ENCODE measurements at places on chromosomes 6 and 20.

DNA sequence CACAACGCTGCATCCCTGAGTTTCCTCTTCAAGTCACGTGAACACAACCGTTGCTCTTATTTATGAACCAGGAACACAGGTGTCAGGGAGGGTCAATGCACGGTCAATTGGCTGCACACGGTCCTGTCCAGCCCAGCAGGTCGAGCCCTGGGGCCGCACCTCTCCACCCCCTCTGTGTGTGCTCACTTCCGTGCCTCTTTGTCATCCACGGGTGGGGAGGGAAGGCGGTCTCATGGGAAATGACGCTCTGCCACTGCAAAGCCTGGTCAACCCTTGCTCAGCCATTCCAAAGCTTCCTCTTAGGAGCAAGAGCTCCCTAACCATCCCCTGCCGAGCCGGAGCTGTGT, 38.7 kb downstream of the DACT2 start:
- DNase-seq = no peak

DNA sequence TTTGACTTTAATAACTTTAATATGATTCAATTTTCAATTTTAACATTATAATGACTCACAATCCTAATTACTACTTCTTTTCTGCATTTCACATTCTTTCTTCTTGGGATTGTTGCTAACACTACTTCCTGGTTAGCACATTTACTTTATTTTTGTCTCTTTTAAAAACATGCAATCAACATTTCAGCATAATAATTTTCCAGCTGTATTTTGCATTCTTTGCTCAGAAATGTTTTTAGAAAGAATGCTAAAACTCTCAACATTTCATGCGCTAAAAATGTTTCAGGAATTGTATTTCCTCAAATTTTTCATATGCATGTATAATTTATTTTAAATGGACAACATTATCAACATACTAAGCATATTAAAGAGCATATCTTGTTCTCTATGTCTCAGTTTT, 1302.1 kb upstream of the GJE1 start:
- DNase-seq = no peak

- no peak for DNase-seq
Measured at GRCh38 chr6:105041880-105042279, 85.0 kb downstream of the LIN28B start.

- DNase-seq = no peak
Measured at GRCh38 chr6:166006900-166007301, 160.8 kb downstream of the TBXT start.

- no peak for DNase-seq
Measured at GRCh38 chr20:57350081-57350710, 859 bp upstream of the RAE1 start.

- DNase-seq = no peak
Measured at GRCh38 chr6:44185953-44186634, 27.5 kb downstream of the CAPN11 start.

- DNase-seq = no peak
Measured at GRCh38 chr6:149332602-149333265, 15.2 kb downstream of the TAB2 start.

GRCh38 chr6:12801141-12801540, 84.6 kb downstream of the PHACTR1 start:
- DNase-seq = no peak

DNA sequence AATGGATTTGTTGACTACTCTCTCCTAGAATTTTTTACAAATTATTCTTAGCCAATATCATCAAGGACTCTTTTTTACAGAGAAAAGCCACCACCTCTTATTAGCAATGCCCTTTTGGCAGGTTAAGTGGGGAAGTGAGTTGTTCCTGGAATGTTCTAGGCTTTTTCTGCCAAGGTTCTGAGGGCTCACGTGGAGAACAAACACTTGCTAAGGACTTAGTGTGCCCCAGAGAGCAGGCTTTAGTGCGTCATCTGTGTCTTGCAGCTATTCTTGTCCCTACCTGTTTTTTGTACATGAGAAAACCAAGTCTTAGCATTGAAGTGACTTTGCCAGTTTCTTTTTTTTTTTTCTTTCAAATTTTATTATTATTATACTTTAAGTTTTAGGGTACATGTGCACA, 33.5 kb downstream of the CFAP61 start:
- DNase-seq = no peak

- DNase-seq = no peak
Measured at GRCh38 chr6:84379142-84379541, 151.7 kb upstream of the CEP162 start.

DNA sequence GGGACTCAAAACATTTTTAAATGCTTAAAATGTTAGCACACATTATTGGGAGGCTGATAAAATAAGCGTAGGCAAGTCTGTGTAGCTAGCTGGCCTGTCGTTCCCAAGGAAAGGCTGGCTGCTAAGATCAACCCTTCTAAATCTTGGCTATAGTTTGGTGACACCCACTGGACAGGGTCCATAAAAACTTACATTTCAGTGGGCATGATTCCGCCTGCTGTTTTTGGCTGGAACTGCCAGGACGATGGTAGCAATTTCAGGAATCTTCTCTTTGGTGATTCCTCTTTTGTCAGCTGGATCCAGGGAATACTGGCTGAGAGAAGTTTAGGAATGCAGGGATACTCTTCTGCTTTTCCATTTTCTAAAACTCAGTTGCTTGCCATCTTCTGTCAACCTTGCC, 162.2 kb downstream of the NKAIN2 start:
- DNase-seq = no peak

- DNase-seq = no peak
Measured at GRCh38 chr6:3414327-3415081, 42.3 kb downstream of the SLC22A23 start.

GRCh38 chr6:34146021-34146782, at the start of gene GRM4:
GRM4 (minus strand) TSS chr6:34146087; CDS start chr6:34133496, 12,591 bp downstream.
- no peak for DNase-seq

DNA sequence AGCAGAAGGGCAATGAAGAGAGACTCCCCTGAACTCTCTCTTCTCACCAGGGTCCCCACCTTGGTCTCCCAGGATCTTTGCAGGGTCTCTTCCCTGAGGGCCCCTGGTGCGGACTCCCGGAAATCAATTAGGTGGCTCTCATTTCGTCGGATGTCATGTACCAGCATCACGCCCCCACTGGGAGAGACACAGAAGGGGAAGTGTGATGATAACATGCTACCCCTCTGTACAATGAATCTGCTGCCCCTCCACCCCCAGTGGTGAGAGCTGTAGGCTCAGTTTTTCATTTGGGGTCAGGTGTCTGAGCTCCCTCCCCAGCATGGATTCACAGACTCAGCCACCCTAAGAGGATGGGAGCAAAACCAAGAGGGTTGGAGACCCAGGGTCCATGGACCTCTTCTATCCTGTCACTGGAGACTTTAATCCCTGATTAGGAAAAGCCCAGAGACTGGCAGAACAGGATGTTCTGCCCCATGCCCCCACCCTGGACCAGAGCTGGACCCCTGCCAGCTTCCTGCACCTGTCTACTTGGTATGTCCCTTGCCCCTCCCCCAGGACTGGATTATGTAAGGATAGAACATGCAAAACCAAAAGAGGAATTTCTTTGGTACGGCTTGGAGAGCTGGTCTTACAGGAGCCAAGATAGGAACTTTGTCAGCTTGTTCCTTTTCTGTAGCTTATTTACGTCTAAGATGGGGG, 11.1 kb downstream of the GGT7 start:
- DNase-seq = no peak

DNA sequence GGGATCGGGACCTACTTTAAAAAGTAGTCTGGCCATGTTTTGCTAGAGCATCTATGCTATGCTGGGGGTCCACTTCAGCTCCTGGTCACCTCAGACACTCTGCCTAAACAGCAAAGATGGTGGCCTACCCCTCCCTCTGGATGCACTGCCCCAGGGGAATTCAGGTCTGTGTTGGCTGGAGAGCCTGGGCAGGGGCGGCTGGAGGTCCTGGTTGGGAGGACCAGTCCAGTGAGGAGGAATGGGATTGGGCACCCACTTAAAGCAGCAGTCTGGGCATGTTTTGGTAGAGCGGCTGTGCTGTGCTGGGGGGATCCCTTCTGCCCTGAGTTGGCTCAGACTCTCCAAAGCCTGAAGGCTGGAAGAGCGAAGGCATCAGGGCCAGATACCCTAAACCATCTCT, 23.2 kb upstream of the TCF21 start:
- DNase-seq = no peak

- no peak for DNase-seq
Measured at GRCh38 chr20:15889514-15890256, 683.6 kb downstream of the KIF16B start.

DNA sequence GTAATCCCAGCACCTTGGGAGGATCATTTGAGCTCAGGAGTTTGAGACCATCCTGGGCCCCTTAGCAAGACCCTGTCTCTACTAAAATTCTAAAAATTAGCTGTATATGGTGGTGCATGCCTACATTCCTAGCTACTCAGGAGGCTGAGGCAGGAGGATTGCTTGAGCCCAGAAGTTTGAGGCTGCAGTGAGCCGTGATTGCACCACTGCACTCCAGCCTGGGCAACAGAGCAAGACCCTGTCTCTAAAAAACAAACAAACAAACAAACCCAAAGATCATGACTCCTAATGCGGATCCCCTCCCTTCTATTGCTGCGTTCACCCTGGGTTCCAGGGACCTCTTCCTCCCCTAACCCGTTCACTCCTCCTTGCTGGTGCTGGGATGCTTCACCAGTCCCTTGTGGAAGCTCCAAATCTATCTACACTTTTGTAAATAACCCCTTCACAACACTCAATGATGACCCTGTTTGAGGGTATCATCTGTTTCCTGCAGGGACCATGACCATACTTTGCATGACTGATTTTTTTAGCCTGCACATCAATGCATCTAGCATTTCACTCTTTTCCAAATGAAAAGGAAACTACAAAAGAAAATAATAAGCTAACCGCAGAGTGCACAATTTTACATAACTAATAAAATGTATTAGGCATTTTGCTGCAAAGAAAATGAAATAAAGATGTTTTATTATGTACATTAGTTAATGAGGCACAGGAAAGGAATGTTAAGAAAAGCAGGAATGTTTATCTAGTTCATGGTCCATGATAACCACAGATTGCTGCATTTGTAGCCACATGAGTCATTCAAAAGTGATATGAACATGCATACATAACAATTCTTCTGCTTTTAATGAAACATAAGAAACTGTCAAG, 30.5 kb upstream of the IPCEF1 start:
- DNase-seq = no peak

DNA sequence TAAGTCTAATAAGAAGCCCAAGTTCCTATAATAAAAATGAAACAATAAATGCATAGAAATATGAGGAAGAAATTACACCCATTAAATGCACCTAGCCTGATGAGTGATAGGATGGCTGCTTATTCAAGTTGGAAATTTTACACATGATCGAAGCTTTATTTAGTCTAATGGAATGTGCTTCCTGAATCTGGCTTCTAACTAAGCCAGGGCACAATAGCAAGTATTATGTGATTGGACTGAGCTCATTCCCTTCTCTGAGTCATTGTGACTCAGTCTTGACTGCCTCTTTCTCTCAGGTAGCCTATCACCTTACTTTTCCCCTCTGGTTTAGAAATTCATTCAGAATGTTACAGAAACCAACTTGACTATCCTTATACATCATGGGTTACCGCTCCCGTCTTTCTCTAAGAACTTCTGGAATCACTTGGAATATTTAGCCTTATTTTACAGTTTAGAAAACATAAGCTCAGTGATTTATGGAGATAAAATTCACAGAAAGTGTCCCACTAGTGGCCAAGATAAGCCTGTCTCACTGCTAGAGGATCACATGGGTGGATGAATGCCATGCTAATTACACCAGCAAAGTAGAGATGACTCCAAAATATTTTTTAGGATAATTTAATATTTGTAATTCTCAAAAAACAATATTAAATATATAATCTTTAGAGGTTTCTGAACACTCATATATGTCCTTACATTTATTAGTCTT, 505.3 kb upstream of the JAG1 start:
- DNase-seq = no peak

- DNase-seq = no peak
Measured at GRCh38 chr20:45032781-45033180, 66.5 kb downstream of the STK4 start.

GRCh38 chr6:165098165-165098564, 211.2 kb downstream of the C6orf118 start:
- no peak for DNase-seq

GRCh38 chr6:158471339-158471738, 88.6 kb upstream of the TMEM181 start:
- DNase-seq = no peak

DNA sequence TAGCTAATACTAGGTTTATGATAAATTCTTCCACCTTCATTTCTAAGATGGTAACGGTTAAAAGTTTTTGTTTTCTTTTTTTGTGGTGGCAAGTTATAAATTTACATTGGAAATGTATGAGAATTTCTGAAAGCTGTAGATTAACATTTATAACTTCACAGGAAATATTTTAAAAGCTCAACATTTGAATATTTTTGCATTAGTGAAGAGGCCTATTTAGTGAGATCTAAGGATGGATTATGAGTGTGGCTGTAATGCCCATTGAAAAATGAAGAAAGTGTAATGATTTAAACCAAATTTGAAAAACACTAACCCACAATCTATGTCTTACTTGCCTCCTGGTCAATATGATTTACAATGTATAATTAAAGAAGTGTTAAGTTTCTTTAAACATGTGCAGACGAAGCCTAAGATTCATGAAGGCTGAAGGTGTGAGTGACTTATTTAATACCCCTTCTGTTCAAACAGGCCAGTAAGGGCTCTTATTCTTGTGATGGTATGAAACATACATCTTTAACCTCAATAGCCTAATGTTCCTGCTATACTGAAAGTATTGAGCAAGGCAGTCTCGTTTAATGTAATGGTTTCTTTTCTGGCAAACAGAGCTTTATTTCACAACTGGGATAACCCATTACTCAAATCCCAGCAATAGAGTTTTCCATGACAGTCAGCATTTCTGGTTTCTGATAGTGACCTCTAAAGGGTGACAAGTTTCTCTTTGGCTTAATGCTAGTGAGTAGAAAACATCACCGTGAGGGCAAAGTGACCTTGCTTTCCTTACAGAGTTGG, 13.2 kb downstream of the HDGFL1 start:
- DNase-seq = no peak

- no peak for DNase-seq
Measured at GRCh38 chr6:37168163-37168758, 1.7 kb upstream of the PIM1 start.

- DNase-seq = peak; percentile 12
Measured at GRCh38 chr20:49888212-49889000, 26.9 kb downstream of the SPATA2 start.

DNA sequence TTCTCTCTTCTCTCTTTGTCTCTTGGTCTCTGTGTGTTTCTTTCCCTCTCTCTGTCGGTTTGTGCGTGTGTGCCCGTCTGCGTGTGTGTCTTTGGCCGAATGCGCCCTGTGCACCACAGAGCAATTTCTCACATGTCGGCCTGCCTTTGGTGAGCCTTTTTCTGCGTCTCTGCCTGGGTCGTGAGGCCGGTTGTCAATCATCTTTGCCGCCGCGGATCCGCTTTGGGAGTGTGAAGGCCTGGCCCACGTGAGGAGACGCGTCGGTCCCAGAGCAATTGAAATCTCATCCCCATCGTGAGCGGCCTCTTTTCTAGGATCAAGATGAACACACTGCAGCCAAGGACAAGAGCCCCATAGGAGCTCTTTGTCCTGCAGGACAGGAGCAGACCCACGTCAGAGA, 580.7 kb upstream of the ZNF337 start:
- DNase-seq = no peak

- no peak for DNase-seq
Measured at GRCh38 chr6:1094306-1094705, 217.6 kb upstream of the FOXQ1 start.

Measured in activated naive CD4-positive, alpha-beta T cell (primary cell).